ENCODE measurements at places on chromosomes 1 and 21.

DNA sequence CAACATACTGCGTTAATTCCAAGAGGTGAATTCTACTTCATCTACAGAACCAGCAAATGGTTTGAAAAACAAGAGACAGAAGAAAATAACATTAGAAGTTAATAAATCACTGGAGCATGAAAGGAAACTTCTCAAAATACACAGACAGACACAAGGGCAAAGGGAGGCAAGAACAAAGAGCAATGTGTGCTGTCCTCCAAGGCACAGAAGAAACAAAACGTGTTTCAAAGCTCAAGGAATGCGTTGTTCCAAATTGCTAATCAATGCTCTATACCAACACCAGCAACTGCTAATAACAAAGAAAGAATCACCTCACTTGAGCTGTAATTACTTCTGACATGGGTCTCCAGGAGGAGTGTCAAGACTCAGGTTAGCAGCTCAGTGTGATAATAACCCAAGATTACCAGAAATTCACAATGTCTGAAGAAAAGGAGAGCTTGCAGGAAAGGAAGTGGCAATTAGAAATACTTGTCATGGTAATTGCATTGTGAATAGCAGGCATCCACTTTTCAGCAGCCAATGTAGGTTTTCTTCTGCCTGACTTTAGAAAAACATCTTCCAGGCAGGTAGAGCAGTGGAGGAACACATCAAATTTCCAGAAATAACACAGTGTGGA lies 175.4 kb downstream of the SEC16B start:
- DNase-seq: no peak

DNA sequence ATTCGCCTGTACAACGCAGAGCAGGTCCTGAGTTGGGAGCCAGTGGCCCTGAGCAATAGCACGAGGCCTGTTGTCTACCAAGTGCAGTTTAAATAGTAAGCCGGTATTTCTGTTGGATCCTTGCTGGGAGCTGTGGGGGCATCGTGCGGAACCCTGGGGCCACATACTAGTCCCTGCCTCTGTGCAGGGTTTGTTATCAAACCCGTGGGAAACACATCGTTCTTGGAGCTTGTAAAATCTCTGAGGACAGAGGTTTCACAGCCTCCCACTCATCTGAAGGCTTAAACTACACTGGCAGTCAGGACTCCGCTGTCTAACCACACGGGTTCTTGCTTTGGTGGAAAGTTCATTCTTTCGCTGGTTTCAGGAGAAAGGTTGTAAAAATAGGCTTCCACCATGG lies 11.7 kb downstream of the IFNGR2 start:
- no peak for DNase-seq

DNA sequence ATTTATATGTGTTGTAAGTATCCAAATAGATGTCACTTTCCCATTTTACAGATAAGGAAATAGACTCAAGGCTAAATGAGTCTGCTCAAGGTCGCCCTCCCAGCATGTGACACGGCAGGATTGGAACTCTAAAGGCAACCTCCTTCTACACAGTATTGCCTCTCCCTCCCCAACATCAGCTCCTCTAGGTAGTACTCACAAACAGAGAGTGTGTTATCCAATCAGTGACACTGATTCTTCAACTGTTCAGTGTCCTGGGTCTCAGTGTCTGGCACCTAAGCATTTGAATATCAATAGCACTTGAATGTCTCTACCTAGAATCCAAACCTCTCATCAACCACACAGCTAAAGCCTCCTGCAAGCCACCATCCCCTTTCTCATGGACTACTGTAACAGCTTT lies 87.1 kb downstream of the DAB1 start:
- no peak for DNase-seq

- no peak for DNase-seq
Measured at GRCh38 chr1:19682257-19682656, 17.6 kb downstream of the HTR6 start.

DNA sequence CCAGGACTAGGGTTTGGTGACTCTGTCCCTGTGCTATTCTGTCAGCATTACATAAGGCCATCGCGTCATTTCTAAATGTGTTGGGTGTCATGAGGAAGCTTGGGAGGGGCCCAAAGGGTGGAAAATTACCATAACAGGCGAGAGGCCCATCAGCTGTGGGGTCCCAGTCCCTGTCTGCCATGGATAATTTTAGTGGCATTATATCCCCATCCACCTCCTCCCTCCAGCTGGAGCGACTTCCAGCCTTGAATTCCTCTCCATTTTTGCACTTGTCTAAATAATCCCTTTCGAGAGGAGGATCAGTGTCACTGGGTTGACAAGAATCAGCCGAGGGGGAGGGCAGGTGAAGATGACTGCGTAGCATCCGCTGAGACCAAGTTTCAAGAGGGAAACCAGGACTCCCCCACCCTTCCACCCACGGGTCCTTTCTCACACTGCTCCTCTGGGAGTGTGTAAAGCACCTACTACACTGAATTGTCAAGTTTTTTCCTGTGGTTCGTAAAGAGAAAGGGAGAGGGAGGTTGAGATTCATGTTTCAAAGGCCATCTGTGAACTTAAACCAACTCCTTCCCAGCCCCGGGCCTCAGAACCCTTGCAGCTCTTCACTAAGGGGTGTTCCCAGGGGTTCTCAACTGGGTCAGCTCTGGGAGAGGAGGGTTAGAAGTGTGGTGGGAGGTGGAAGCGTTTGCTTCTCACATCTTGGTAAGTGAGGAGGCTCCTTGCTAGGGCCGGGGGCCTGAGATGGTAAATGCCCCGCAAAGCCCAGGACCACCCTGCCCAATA lies 29.2 kb downstream of the VASH2 start:
- DNase-seq: no peak

GRCh38 chr1:171116676-171117075 lies 26.0 kb downstream of the FMO3 start:
- no peak for DNase-seq

DNA sequence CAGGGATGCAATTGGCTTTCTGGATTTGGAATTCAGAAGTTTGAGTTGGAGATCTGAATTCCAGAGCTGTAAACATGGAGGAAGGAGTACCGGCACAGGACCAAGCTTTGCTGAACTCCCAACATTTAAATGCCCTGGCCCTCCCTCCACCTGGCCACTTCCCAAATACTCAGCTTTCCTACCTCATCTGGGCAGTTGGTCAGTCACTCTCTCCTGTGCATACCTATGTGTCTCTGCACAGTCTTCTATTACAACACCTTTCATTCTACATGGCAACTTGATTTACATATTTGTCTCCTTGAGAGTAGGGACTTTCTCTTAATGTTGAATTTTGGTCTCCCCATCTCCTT lies 6.1 kb upstream of the KHDRBS1 start:
- DNase-seq: no peak

DNA sequence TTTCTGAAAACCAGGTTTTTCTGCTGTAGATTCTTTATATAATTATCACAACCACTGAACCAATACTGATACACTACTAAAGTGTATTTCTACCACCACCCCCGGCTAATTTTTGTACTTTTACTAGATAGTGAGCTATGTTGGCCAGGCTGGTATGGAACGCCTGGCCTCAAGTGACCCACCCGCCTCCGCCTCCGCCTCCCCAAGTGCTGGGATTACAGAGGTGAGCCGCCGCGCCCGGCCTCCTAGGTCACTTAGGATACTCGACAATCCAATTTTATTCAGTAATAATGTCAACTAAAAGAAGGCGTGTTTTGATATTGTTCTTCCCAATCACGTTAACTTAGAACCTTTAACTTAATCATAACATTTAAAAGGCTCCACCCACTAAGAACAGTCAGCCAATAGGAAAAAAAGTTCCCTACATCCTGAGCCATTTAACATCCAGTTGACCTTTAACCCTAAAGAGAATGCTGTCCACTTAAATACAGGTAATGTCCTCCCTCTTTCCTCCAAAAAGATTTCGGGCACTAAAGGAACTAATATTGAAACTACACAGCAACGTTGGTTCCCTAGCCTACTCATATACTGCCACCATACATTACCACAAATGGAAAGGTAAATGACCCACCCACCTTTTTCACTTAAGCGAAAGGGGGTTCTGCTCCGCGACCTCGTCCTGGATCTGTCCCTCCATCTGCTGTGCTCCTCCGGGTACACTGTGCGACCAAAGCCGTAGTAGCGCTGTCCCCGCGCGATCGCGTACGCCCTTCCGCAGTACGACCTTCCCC lies 1.2 kb downstream of the RSRP1 start:
- DNase-seq: no peak

GRCh38 chr1:62040450-62040849 lies 154.2 kb upstream of the L1TD1 start:
- DNase-seq: no peak

GRCh38 chr1:245605480-245606156 lies 450.8 kb downstream of the KIF26B start:
- DNase-seq: peak; percentile 42

DNA sequence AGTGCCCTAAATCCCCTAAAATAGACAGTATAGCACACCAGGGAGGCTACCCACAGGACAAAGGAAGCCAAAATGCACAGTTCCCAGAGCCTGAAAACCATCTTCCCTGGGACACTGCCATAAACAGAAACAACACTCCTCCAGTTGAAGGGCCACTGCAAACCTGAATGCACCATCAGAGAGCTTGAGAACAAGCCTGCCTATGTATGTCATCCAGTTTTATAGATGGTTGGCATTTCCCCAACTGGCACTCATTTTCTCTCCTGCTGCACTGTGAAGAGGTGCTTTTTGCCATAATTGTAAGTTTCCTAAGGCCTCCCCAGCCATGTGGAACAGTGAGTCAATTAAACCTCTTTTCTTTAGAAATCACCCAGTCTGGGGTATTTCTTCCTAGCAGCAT lies 169.0 kb downstream of the AGBL4 start:
- no peak for DNase-seq
